ENCODE measurements at places on chromosomes 13 and 19.

- no peak for ATAC-seq
These were observed 8.3 kb upstream of the JUND start for GRCh38 chr19:18289471-18290301.

DNA sequence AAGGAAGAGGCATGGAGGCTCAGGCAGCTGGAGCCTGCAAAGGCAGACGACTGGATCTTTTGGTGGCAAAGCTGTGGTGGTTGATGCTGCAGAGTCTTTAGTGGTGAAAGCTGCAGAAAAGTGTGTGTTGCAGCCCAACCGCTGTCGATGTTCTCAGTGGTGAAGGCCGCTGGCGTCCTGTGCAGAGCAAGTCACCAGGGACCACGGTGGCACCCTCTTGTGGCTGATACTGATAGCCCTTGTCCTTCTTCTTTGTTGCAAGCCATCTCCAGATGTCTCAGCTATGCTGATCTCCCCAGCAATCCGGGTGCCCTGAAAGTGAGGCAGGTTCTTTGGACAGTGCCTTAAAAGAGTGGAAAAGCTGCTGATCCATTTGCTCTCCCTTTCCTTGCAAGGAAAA, 610.9 kb upstream of the PCDH9 start:
- no peak for ATAC-seq

GRCh38 chr19:42129399-42130253, 2.6 kb downstream of the POU2F2 start:
- peak; percentile 88 for ATAC-seq

DNA sequence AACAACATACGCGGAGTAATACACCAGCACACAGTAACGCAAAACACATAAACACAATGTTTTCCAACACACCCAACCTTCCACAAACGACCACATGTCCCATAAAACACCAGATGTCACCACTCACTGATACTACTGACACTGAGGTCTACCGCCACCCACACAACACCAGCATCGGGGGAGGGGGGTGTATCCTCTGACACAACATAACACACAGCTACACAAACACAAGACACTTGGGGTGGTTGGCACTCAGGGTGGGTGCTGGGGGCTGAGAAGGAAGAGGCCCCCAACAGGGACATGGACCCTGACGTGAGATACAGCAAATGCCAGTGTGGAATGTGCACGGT, 1.5 kb upstream of the KCNN4 start:
- ATAC-seq = no peak

- ATAC-seq = no peak
These were observed 54.0 kb upstream of the C13orf46 start for GRCh38 chr13:114027826-114028225.
